Renal cortex interstitium (tissue), 15 donors: ENCODE measurements at places on chromosomes 13 and 19. TPM values are rescaled to one million over a fixed set of nuclear protein-coding genes. Genes with fewer than 3 reads are reported as not detected.

CEACAM7 gene
- not detected for polyA plus RNA-seq

TMEM59L gene
- polyA plus RNA-seq: 3.9 TPM

CYP2A7 gene
- not detected for polyA plus RNA-seq

LYPD5 gene
- polyA plus RNA-seq: 0.17 TPM

SHANK1 gene
- polyA plus RNA-seq: 5.6 TPM

DNAAF3 gene
- polyA plus RNA-seq: 9.9 TPM

MYO1F gene
- 3.7 TPM for polyA plus RNA-seq

OR10H1 gene
- 0.08 TPM for polyA plus RNA-seq

DNA sequence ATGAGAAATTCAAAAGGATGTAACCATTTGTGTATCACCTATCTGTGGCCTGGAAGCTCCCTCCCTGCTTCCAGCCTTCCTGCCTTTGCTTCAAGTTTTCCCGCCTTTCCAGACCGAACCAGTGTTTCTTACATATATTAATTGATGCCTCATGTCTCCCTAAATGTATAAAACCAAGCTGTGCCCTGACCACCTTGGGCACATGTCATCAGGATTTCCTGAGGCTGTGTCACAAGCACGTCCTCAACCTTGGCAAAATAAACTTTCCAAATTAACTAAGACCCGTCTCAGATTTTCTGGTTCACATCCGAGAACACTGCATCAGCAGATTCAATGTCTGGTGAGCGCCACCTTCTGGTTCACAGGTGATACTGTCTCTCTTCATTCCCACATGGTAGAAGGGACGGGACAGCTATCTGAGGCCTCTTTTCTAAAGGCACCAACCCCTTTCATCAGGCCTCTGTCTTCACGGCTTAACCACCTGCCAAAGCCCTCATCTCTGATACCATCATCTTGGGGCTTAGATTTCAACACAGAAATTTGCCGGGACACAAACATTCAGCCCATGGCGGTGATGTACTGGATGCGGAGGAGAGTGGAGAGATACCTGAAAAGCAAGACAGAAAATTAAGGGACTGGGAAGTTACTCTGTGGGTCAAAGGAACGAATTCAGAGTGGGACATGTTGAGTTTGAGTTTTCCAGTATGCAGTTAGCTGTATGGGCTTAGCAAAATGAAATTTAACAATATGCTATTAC is 58.7 kb upstream of the PABPC3 start:
- no peak for DNase-seq

DNA sequence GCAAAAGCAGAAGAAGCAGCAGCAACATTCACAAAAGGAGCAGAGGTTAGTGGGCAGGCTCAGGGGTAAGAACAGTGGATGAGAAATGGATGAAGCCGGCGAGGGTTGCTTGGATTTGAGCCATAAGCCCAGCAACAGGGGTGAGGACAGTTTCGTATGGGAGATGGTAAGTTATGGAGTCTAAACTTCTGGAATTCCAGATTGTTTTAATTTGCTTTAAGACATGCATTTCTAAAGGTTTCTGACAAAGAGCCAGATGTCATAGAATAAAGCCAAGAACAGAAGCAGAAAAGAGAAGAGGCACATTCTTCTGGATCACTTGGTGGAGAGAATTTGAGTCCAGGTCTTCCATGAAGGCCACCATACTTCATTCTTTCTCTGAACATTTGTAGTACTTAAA is 76.6 kb downstream of the TNFSF11 start:
- DNase-seq: no peak

GRCh38 chr13:52809310-52809769 is 39.1 kb downstream of the PCDH8 start:
- DNase-seq: peak; percentile 66

- DNase-seq: no peak
Measured at GRCh38 chr13:98242403-98242802, 65.3 kb upstream of the RNF113B start.

DNA sequence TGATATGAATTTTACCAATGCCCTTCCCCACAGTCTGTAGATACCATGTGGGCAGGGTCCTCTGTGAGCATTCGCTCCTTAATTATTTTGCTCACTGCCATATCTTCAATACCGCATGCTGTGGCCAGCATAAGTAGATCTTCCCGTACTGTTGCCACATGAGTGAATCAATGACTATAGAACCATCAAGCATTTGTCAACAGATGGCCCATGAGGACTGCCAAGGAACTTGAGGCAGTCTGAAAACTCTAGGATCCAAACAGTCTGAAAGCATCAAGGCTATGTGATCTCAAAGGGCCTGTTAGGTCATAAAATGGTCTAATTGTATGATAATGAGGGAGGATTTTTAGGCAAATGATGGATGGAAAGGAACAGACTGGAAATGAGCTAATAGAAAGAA is 27.4 kb upstream of the GPR12 start:
- no peak for DNase-seq

- no peak for DNase-seq
Measured at GRCh38 chr13:110628477-110628793, 13.1 kb downstream of the NAXD start.

DNA sequence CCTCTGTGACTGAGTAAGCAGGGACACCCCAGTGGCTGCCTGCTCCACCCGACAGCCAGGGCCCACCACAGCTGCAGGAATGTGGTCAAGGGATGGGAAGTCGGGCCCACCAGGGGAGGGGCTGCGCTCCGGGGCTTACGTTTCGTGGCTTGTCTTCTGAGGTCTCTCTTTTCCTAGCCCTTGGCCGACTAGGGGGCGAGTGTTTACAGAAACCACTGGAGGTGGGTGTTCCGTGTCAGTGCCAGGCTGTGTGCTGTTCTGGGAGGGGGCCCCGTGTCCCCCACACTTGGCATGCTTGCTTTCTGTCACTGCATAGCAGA is 4.5 kb downstream of the ADAT3 start:
- no peak for DNase-seq

DNA sequence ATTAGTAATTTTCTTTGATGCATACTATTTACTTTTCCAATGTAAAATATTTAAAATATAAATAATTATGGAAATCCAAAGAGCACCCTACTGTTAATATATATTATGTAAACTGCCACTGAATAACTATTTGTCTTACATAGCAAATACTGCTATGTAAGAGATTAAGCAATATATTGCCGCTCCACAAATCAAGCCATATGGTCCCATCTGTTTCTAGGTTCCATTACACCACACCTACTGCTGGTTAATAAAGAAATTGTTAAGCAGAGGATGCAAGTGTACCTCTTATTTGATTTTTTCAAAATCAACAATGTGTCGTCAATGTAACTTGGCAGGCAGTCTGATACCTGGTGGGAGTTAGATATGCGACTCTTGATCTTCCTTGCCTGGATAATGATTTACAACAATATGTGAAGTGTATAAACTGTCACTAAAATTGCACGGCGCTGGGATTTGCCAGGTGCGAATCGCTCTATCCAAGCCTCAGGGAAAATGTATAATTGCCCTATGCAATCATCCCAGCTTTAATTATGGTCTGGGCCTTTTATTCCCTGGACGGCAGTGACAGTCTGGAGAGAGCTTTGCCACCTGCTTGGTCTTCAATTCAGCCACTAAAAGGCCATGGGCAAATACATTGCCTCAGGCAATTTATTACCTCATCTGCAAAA is 16.0 kb downstream of the SMAD9 start:
- no peak for DNase-seq

GRCh38 chr13:38090913-38091312 is 221.3 kb upstream of the TRPC4 start:
- DNase-seq: no peak

DNA sequence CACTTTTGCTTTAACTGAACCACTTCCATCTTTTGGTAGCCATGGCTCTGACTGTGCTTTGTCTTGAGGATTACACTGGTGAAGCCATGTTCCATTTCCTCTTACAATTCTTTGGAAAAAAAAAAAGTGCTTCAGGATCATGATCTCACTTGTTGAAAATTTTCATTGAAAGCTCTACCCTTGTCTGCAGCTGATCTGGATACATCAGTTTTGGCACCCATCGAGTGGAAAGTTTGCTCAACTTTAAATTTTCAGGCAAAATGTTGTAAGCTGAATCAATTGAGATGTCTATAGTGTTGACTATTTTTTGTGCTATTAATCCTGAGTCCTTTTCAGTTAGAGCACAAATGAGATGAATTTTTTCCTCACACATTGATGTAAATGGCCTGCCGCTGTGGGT is 48.3 kb upstream of the RFXAP start:
- no peak for DNase-seq

DNA sequence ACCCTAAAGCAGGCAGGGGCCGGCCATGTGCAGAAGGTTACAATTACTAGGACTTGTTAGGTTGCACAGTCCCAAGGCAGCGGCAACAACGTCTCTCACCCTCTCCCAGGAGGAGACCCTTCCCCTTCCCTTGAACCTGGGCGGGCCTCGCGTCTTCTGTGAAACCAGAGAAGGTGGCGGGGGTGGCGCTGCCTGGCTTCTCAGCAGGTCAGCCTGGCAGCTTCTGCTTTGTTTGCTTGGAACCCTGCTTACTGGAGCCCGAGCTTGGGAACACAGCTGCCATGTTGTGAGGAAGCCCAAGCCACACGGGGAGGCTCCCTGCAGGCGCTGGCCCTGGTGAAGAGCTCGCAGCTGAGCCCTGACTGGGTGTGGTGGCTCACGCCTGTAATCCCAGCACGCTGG is 15.5 kb downstream of the MKNK2 start:
- no peak for DNase-seq

DNA sequence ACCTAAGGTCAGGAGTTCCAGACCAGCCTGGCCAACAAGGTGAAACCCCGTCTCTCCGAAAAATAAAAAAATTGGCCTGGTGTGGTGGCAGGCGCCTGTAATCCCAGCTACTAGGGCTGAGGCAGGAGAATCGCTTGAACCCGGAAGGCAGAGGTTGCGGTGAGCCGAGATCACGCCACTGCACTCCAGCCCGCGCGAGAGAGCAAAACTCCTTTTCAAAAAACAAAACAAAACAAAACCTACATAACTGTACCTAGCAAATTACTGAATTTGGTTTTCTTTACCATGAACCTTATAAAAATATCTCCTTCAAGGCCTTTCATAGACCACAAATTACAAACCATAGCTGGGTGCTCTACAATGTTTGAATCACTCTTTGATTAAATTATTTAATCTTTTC is 760 bp downstream of the ZNF91 start:
- no peak for DNase-seq

DNA sequence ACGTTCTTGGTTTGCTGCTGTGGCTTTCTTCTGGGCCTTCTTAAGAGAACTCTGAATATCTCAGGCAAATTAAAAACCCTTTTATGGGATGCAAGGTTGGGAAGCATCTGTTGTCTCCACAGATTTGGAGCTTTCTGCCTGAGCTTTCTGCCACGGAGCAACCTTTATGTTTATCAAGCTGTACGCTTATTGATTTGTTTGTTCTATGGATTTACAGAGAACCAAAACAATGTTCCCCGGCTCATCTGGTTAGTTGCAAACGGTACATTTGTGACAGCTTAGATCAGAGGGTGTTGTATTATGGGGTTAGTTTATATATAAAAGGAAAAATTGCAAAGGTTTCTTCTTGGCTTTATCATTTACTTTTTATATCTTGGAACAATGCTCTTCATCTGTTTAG is 479.6 kb downstream of the DIAPH3 start:
- DNase-seq: no peak

GRCh38 chr13:66354879-66355751 is 875.0 kb downstream of the PCDH9 start:
- no peak for DNase-seq

- no peak for DNase-seq
Measured at GRCh38 chr19:42312370-42312769, 739 bp upstream of the TMEM145 start.
